MG63 (cell line): ENCODE measurements at places on chromosomes 5 and 9. TPM values are rescaled to one million over a fixed set of nuclear protein-coding genes. Genes with fewer than 3 reads are reported as not detected.
A peak's percentile ranks its signal among the peaks of the same experiment; 100 is the strongest.

The PCDH1 gene
- 3.8 and 12.8 TPM in 2 replicates for total RNA-seq

DNA sequence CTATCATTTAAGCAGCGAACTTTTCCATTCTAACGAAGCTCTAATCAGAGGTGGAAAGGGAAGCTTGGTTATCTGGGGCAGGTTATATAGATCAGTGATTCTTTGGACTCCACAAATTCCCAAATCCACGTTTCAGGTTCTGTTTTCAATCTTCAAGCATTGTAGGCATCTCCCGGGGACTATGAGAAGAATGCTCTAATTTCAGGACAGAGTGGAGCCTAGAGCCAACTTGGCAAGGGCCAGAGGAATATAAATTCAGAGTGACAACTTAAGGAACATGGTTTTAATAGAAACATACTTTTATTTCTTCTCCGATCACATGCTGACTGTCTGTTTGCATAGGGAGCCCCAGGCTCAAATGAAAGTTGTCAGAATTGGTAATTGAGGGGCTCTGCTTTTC is 514.0 kb upstream of the KLF4 start:
- DNase-seq = no peak

- no peak for DNase-seq
Observed at GRCh38 chr5:163727028-163727427, 221.6 kb downstream of the MAT2B start.

DNA sequence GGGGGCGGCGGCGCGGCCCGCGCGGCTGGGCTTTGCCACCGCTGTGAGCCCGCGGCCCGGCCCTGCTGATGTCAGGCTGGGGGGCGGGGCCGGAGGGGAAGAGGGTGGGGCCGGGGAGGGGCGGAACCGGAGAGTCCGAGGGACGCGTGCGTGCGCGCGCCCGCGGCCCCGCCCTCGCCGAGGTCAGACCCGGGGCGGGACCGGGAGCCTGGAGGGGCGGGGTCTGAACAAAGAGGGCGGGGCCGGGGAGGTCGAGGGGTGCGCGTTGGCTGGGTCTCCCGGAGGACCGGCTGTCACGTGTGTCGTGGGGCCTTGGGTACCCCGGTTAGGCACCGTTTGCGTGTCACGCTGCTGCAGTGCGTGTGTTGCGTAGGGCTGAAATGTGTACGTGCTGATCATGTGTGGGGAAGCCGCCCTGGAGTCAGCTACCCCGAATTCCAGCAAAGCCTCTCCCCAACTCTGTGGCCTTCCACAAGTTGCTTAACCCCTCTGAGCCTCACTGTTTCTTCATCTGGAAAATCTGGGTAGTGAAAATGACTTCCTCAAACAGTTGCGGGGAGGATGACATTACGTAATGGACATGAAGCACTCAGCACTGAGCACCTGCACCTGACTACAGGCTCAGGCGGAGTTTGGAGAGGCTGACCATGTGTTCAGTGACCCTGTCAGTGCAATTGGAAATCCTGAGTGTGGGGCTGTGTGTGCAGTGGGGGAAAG is at the start of gene RALGDS:
TSS of gene RALGDS (minus strand) at position 43 of the 717 bp plus-strand sequence. CDS start 86 bp downstream, outside the sequence.
- peak; percentile 84 for DNase-seq

DNA sequence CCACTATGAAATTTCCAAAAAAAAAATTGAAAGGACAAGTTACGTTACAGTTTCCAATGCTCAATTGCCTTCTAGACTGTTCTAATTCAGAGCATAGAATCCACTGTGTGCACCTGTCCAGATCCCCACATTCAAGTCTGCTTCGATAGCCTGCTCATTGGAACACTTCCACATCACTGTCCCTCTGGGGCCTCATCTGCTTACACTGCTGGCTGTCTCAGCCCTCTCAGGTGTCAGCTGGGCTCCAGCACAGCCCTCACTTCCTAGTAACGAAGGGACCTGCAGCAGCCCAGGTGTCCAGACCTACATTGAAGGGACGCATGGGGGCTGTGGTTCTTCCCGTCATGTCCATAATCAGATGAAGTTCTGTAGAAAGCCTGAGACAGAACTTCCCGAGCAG is 94.3 kb upstream of the EMB start:
- no peak for DNase-seq

GRCh38 chr5:6496207-6496584 is 47.5 kb downstream of the UBE2QL1 start:
- DNase-seq = no peak

- DNase-seq = no peak
Observed at GRCh38 chr9:35760651-35761050, 6.6 kb upstream of the MSMP start.

The SEMA5A gene
- 22.3 and 27.9 TPM in 2 replicates for total RNA-seq

GRCh38 chr5:68266457-68266856 is 50.9 kb downstream of the PIK3R1 start:
- no peak for DNase-seq

- no peak for DNase-seq
Observed at GRCh38 chr5:17255471-17256021, 38.1 kb downstream of the BASP1 start.

DNA sequence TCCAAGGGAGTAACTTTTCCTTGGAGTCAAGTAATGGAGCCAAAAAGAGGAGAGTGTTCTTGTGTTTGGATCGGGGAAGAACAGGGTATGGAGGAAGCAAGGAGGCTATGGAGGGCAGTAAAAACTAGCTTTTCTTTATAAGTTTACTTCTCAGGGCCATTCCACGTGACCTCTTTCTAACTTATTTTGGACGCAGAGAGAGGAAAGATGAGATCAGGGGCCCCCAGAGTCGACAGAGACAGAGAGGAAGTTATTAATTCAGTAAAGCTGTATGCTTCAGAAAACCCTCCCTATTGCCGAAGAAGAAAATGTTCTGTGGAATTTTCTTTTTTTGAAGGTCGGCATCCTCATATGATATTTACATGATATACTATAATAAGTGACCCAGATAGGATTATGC is 233.8 kb upstream of the MPDZ start:
- DNase-seq = no peak

DNA sequence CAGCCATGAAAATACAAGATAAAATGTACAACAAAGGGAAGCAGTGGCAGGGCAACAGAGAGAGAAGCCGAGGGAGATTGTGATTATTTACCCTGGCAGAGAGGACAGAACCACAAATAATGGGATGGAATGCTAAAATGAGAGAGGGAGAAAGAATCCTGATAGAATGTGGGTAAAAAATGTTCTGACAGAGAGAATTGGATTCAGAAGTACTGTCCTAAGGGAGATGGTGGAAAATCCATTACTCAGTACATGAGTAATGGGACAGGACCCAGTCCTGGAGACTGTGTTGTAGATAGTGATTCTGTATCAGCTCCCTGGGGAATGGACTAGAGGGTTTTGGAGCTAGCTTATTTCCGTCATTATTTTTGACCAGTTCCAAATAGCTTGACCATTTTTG is 831.5 kb downstream of the MAT2B start:
- no peak for DNase-seq

GRCh38 chr5:167702014-167702413 is 589.4 kb upstream of the WWC1 start:
- no peak for DNase-seq

The ANXA2R gene
- total RNA-seq = 0.12 and 4.3 TPM in 2 replicates

The PCDHGA1 gene
- 0.42 and 0.56 TPM in 2 replicates for total RNA-seq

- peak; percentile 30 for DNase-seq
Observed at GRCh38 chr5:36624277-36624676, 17.9 kb downstream of the SLC1A3 start.

DNA sequence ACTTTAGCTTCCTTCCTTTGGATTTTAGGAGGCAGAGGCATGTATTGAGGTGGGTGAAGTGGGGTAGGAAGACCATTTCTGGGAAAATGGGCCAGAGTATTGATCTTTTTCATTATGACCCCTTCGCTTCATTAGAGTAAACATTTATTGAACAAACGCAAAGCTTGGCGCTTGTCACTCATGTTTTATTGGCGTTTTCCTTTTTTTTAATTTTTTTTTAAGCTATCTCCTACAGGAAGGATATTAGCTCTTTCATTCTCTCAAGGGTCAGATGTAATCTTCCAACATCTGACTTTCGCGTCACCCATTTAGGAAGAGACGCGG is 273 bp upstream of the SUB1 start:
- DNase-seq = no peak

The TRPM3 gene
- total RNA-seq = not detected in 2 replicates

DNA sequence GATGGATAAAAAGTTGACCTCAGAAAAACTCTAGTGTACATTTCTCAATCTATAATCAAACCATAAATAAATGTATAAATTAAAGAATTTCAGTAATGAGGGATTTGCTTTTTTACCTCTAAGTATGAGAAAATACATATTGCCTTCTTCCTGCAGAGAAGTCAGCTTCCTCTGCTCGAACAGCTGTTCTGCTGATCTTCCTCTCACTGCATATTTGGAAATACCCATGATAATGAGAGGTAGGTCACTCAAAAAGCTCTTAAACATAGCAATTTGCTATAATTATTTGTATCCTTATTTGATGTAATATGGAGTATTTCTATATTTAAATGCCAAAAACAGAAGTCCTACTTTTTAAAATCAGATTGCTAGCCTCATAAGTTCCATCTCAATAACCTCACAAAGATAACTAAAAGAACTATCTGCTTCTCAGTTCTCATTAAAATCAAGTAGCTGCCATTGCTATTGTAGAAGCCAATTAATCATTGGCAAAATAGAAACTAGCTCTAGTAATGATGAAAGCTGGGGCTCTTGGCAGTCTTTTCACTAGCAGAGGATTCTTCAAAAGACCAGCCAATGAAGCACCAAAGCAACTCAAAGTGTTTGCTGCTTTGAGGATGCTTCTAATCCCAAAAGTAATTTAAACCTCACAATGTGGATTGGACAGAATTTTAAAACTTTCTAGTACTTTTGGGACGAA is 35.7 kb upstream of the OR13D1 start:
- no peak for DNase-seq

DNA sequence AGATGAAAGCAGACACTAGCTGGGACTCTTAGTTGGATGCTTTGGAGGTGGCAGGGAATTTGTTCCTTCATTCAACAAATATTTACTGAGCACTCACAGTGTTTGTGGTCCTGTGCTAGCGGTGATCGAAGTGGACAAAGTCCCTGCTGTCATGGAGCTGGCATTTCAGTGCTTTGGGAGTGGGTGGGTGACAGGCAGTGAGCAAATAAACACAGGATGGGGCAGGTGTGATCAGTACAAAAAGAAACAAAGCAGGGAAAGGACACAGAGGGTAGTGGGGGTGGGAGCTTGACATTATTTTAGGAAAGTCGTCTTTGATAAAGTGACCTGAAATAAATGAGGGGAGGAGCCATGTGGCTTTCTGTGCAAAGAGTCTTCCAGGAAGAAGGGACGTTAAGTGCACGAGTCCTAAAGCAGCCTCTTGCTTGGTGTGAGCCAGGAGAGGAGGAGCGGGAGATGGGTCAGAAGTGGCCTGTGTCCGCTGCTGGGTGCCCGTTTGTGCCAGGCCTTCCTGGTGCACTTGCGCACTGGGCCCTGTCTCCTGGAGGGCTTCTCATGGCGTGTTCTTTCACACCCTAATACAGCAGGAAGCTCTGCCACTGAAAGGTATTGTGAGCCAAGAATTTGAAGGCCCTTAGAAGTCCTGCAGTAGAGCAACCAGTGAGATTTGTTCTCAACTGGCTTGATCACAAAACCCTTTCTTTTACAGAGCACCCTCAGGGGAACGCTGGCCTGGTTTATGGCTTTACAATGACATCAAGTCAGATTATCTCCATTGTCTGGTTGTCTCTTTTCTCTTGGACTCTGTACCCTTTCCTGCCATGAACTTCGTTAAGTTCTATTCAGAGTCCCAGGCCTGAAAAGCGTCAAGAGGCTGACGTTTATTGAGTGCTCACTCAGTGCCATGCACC is 14.8 kb downstream of the NDST1 start:
- DNase-seq = no peak

DNA sequence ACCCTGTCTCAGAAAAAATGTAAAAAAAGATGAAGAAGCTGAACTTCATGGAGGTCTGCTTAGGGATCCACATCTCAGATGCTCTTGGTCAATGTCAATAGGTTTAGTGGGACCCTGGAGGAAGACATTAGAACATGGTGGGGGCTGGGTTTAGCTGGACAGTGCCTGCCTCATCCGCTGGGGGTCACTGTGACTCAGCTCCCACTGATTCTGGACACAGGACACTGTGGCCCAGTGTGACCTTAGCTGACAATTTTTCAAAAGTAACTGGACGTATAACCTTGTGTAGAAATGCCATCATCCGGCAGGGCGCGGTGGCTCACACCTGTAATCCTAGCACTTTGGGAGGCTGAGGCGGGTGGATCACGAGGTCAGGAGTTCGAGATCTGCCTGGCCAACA is 7.3 kb upstream of the HNRNPAB start:
- no peak for DNase-seq

The DNAH5 gene
- total RNA-seq = 1.3 and 1.6 TPM in 2 replicates

DNA sequence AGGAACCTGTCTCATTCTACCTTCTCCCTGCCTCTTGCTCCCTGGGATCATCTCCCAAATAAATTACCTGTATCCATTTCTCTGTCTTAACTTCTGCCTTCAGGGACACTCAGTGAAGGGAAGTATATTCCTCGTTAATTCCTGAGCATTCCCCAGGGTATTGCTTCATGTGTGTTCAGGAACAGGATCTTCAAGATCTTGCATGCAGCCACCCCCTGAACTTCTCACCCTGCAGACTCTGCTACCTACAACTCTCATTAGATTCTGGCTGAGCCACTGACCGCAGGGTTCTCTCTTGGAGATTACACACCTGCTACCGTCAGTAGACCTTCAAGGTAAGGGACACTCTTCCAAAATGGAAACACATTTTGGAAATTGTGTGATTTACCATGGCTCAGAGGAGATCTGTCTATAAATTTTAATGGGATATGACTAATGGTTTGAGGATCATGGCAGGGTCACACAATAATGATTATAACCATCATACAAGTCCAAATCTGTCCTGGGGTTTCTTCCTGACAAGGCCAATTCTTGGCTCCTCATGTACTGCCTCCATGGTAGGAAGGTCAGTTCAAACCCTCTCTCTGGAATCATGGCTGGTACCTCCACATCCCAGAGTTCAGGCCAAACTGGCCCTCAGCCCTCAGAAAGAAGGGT is 38.9 kb upstream of the UGCG start:
- no peak for DNase-seq

The MEIKIN gene
- total RNA-seq = not detected in 2 replicates

The OTP gene
- total RNA-seq = not detected in 2 replicates

DNA sequence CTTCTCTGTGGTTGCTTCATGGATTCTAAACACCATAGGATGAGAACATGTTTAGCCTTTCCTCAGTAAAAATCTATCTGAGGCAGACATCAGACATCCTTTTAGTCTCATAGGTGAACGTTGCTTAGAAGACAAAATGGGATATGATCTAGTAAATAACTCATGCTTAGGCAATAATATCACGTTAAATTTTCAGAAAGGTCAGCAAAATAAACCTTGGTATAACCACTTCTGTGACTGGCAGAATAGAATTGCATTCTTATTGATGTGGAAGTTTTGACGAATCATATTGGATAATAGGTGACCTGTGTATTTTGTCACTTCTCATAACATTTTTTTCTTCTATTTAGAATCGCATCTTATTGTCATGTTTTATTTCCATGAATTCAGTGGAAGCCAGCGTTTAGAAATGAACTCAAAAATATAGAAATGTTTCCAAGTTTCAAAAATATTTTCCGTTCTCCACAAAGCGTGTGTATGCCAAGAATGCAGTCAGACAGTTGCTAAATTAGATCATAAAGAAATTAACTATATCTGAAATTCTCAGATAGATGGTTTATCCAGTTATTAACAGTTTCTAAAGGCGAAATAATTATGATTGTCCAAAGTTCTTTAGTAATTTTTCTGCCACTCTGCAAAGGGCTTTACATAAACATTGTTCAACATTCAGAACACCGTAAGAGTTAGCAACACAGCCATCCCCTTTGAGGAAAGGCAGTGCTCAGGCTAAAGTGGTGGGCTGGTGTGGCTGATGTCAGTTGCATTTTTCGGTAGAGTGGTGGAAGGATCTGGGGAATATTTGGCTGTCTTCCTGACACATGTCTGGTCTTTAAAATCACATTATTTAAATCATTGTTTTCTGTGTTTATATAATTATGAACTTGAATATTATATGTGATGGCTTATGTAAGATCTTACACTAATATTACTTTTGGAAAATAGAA is 827.2 kb downstream of the MTRR start:
- DNase-seq = no peak
